ENCODE measurements at places on chromosomes 2 and 18. TPM values are rescaled to one million over a fixed set of nuclear protein-coding genes. Genes with fewer than 3 reads are reported as not detected.

The DHRS9 gene
- total RNA-seq, result not detected

GRCh38 chr2:33497221-33497650, 20.8 kb downstream of the RASGRP3 start:
- peaks cover 36% of the 10 kb centered on the region for H3K4me1 ChIP-seq
- no peak for DNase-seq
- peaks cover 17% of the 10 kb centered on the region for H3K27me3 ChIP-seq
- no peak overlapping the region for H3K27ac ChIP-seq
- no peak overlapping the region for H3K4me3 ChIP-seq

GRCh38 chr2:218230882-218231281, 13.9 kb downstream of the ARPC2 start:
- H3K27ac ChIP-seq, result no peak overlapping the region
- no peak for DNase-seq
- peak overlapping the region; percentile 74 for H3K4me3 ChIP-seq
- no peaks in the 10 kb centered on the region for H3K27me3 ChIP-seq
- peaks cover 60% of the 10 kb centered on the region for H3K36me3 ChIP-seq
- H3K4me1 ChIP-seq, result peaks cover 5% of the 10 kb centered on the region

DNA sequence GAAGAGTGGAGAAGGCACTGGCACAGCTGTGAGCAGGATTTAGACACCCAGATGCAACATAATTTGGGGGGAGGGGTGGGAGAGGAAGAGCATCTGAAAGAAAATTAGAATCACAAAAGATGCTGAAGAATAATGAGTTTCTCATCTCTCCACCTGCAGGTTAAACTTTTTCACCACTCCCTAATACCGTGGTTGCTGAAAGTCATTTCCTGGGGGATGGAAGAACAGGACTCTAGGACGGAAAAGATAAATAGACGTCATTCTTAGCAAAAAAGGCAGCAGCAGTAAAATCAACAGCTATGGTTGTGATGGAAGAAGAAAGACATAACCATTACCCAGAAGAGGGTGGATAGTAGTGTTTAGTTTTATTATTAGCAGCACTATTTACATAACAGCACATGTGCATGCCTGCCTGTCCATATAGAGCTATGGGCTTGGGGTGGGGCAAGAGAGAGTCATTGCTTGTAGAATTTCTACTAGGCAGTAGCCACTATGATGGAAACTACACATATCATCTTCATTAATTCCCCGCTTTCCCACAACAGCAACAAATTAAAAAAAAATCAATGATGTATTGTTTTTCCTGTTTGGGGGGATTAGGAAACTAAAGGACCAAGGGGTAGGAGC, 212.2 kb downstream of the TRIB2 start:
- no peak for DNase-seq
- H3K4me3 ChIP-seq, result no peak overlapping the region
- H3K27ac ChIP-seq, result no peak overlapping the region
- H3K4me1 ChIP-seq, result no peaks in the 10 kb centered on the region
- H3K27me3 ChIP-seq, result peaks cover 3% of the 10 kb centered on the region

All from endothelial cell (in vitro differentiated cells).